ENCODE measurements at places on chromosomes 3 and 15. TPM values are rescaled to one million over a fixed set of nuclear protein-coding genes. Genes with fewer than 3 reads are reported as not detected.

Gene ZNF385D
- total RNA-seq = 0.03 TPM

Gene TAGLN3
- not detected for total RNA-seq

Gene ZBED2
- 0.35 TPM for total RNA-seq

Gene PCOLCE2
- not detected for total RNA-seq

Gene SKOR1
- 0.96 TPM for total RNA-seq

Gene CNTN3
- total RNA-seq = not detected

Gene SLC6A1
- not detected for total RNA-seq

Gene TMEM266
- total RNA-seq = not detected

Gene AHSG
- total RNA-seq = 1.9 TPM

- no peak for DNase-seq
Measured at GRCh38 chr3:121870717-121871116, 23.5 kb upstream of the SLC15A2 start.

DNA sequence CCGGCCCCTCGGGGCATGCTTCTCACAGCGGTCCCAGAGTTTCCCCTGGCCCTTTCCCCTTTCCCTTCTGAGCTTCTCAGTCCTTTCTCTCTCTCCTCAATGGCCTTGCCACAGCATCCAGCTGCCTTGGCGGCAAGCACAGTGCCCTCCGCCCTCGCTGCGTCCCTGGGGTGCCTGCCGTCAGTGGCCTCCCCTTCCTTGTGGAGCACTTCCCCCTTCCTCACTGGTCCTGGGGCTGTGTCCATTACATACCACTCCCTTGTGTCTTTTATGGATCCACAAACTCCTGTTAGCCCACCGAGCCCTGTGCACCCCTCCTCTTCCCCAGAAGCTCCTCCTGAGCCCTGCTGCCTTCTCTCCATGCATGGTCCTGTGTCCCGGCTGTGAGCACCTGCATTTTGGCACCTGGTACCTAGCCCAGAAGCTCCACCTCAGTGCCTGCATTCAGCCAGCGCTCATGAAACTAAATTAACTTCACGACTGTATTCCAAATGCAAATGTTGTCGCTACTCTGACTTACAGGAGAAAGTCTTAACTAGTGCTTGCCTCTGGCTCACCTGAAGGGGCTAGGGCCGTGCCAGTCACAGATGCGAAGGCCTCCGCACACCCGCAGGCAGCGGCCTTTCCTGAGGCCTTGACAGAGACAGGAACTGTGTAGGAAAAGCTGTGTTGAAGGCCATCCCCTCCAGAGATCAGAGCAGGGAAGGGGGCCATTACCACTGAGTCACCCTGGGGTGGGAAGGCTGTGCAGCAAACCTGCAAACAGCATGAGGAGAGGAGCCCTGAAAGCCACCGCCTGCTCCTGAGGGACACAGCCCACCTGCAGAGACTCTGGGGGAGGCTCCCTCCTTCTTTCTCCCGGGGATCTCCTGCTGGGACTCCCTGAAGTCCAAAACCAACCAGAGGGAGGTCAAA lies 19.1 kb upstream of the KLF13 start:
- no peak for DNase-seq

GRCh38 chr3:170907637-170908234 lies 701 bp downstream of the EIF5A2 start:
- DNase-seq = no peak

GRCh38 chr3:98727638-98728037 lies 35.5 kb upstream of the ST3GAL6 start:
- DNase-seq = no peak

- DNase-seq = no peak
Measured at GRCh38 chr15:71529361-71529760, 281.0 kb upstream of the NR2E3 start.

GRCh38 chr3:113409676-113410075 lies 31.6 kb downstream of the CFAP44 start:
- no peak for DNase-seq

DNA sequence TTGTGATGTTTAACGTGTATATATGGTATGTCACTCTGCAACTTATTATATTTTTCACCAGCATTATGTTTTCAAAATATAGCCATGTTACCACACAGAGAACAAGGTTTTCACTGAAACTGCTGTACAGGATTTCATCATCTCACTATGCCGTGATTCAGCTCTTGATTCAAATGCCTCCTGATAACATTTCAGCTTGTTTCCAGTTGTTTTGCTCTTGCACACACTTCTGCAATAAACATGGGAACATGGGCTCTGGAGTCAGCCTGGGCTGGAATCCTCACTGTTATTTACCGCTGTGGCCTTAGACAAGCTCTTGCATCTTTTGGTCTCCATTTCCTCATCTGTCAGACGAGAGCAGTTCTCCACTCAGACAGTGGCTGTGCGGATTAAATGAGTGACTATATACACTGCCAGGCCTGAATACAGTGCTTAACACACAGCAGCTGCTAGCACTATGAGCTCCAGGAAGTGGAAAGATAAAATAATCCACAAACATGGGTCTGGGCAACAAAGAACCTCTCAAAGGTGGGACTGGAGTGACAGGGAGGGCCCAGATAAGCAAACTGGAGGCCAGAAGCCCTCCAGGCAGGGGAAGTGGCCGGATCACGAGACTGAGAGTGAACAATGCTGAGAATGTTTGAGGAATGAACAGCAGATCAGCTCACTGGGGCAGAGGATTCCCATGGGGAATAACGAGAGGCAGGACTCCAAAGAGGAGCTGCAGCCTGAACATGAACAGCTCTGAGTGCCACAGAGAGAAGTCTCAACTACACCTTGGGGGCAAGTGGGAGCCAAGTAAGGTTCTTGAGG lies 17.7 kb downstream of the NTRK3 start:
- no peak for DNase-seq

DNA sequence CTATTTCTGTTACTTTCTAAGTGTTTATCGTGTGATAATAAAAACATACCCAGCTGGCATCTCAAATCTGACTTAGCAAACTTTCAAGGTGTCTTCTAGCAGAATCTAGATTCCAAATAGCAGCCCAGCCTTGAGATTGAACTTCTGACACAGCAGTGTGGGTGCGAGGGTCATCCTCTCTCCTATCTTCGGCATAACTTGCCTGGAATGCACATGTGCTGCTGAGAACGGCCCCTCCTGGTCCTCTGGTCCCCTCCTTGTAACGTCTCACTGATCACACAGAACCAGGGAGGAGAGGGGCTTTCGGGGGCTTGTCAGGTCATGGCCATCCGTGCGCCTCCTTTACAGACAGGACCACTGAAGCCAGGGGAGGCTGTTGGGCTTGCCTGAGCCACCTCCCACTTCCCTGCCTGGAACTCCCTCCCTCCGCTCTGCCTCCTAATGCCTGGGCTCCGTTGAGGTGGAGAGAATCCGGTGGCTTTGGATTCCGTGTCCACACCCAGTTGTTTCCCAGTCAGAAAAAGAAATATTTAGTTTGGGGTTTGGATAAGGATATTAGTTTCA lies 344.4 kb upstream of the C2CD4B start:
- no peak for DNase-seq

DNA sequence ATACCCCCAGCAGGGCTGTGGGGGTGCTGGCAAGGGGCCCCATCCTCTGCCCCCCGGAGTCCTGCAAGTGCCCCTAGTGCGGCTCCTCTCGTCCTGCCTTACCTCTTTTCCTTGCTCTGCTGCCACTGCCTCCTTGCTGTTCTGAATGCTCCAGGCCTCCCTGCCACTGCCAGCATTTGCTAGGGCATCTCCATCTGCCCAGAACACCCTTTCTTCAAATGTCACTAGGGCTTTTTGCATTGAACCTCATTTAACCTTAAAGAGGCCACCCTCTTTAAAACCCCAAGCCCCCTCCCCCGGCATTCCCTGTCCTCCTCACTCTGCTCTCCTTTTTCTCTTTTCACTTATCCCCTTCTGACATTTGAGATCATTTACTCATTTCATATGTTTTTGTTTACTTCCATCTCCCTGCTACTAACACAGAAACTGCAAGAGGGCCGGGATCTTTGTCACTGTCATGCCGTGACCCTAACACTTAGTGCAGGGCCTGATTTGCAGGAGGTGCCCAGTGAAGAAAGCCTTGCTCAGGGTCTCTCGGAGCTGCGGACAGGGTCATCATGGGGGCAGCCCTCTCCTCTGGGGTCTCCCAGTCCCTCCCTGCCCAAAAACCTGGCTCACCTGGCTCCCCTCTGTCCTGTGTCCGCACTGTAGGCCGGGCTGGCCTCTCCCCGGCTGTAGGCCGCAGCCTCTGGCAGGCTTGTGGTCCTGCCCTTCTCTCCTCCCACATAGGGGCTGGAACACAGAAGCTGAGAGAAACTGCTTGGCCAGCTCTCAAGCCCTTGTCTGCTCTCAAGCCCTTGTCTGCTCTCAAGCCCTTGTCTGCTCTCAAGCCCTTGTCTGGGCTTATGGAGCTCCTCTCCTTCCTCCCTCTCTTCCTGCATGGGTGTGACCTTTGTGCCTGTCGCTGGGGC lies at the start of gene ACOX2:
Gene ACOX2 (minus strand): TSS at position 690 of the 911 bp plus-strand sequence. CDS start 2,084 bp downstream, outside the sequence.
- no peak for DNase-seq

DNA sequence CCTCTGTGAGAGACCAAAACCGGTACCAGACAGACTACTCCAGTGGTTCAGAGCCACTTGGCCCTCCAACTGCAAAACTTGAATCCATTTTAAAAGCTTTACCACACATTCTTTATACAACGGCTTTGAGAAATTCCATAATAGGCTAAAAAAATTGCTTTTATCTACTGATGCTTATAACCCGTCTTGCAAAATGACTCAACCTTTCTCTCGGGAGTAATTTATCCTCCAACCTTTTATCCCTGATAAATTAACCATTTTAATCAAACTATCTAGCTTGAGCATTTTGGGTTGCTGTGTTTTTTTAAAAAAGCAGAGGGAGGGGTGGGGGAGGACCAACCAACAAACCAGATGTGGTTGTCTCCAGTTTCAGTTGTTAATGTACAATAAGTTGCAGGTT lies 275.7 kb upstream of the LRTM1 start:
- DNase-seq = no peak

DNA sequence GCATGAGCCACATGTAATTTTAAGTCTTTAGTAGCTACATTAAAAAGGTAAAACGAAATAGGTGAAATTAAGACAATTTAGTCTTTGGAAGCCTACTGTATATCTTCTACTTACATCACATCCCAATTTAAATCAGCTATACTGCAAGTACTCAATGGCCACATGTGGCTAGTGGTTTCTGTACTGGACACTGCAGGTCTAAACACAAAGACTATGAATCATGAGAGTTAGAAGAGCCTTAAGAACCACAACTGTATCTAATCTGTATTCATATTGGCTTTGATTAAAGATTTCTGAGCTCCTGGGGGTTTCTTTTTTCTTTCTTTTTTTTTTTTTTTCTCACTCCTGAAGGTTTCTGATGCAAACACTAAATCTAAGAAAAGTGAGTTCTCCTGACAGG lies 2.3 kb upstream of the EIF1B start:
- no peak for DNase-seq

DNA sequence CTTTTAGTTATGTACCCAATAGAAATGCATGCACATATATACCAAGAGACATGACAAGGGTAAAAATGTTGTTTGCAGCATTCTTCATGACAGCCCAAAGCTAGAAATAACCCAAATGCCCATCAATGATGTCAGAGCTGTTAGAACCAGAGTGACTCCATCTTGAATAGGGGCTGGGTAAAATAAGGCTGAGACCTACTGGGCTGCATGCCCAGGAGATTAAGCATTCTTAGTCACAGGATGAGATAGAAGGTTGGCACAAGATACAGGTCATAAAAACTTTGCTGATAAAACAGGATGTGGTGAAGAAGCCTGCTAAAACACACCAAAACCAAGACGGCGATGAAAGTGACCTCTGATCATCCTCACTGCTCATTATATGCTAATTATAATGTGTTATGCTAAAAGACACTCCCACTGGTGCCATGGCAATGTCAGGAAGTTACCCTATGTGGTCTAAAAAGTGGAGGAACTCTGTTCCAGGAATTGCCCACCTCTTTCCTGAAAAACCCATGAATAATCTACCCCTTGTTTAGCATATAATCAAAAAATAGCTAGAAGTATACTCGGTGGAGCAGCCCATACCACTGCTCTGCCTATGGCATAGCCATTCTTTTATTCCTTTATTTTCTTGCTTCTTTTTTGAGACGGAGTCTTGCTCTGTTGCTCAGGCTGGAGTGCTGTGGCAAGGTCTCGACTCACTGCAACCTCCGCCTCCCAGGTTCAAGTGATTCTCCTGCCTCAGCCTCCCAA lies 32.9 kb downstream of the ZBTB11 start:
- DNase-seq = peak; percentile 22

DNA sequence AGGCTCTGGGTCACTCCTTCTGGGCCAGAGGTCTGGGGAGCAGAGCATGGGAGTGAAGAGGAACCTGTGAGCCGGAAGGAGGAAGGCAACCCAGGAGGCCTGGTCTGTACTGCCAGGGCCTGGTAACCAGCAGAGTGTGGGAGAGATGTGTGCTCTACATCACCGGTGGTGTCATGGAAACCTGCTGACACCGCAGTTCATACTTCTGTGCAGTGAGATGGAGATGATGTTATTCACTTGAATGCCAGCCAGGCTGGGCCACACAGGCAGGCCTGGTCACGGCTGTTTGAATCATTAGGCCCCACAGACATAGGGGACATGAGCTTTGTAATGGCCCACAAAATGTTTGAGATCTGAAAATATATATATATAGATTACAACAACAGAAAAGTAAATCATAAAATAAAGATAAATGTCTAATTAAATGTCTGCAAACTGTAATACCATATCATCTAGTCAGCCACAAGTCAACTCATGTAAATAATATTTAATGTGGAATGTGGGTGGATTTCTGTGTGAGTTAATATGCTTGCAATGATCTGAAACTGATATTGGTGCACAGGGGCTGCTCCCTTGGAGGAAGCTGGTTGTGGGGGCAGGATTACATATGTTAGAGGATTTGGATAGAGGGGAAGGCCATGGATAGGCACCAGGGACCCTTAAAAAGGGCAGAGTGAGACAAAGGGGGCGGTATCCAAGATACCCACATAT lies 108.5 kb upstream of the PFN2 start:
- no peak for DNase-seq

DNA sequence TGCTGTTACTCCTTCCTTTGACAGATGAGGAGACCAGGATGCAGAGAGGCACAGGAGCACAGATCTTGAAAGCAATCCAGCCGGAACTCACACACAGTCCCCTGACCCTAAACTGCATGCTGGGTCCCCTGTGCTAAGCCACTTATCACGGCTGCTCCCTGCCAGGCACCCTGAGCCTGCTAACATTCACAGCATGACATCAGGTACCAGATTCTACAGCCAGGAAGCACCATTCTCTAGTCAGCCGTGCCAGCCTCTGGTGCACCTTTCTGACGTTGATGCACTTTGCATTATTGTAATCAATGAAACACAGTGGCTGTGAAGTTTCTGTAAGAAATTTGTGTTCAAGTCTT lies 247.3 kb downstream of the OCA2 start:
- no peak for DNase-seq

- no peak for DNase-seq
Measured at GRCh38 chr15:80560601-80561400, 134.3 kb upstream of the ABHD17C start.

All from T-cell (primary cell).